C1 segment of cervical spinal cord (tissue), 14 donors: ENCODE measurements at places on chromosomes 6 and 20.

GRCh38 chr20:33325350-33325749 is 42.3 kb downstream of the BPIFB1 start:
- no peak for DNase-seq

- DNase-seq = no peak
These were observed 59.5 kb downstream of the PSMG4 start for GRCh38 chr6:3318226-3318625.

GRCh38 chr6:70282312-70282918 is 20.5 kb downstream of the COL9A1 start:
- no peak for DNase-seq

DNA sequence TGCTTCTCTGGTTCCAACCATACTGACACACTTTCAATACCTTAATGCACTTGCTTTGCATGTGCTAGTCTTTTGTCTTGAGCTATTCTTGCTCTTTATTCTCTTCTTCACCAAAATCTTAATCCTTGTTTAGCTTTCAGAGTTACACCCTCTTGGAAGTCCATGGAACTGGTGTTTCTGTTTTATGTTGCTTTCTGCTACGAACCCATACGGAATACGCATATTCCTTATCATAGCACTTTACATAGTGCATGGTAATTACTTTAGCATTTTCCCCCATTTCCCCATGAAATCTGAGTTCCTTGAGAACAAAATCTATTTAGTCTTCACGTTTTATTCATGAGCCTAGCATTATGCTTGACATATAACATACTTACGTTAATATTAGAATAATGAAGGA is 270.9 kb downstream of the NKAIN2 start:
- no peak for DNase-seq

- no peak for DNase-seq
These were observed 108.1 kb downstream of the TRMT11 start for GRCh38 chr6:126094411-126094810.

GRCh38 chr20:4029505-4030467 is 14.4 kb upstream of the RNF24 start:
- DNase-seq = no peak

DNA sequence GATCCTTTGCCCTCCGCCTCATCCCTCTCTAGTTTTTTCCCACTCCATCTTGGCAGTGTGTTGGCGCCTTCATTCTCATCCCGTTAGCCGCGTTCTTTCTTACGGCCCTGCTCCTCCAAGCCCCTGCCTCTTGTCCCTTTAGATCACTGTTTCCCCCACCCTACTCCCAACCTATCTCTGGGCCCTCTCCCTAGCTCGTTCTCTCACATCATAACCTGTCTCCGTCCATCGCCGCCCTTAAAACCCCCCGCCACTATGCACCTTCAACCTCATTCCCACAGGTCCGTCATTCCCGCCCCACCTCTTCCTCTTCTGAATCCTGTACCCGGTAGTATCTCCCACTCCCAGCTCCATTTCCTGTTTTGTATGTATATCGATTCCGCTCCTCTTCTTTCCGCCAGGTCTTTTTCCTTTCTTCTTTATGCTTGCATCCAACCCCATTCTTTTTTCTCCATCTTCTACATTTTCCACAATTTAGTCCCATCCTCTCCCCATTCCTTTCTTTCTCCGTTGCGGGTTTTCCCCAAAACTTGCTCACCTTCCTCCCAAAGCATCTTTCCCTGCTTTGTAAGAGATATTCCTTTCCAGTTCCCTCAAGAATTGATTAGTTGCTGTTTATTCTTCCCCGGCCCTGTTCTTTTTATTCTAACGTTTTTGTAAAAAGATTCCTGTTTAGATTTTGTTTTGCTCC is 671 bp downstream of the EFHC1 start:
- no peak for DNase-seq

GRCh38 chr20:48750941-48751635 is 76.7 kb downstream of the PREX1 start:
- peak; percentile 76 for DNase-seq

GRCh38 chr20:60232380-60232779 is 274.2 kb downstream of the CDH26 start:
- DNase-seq = no peak

- DNase-seq = no peak
These were observed 541.5 kb downstream of the CD83 start for GRCh38 chr6:14658886-14659561.

GRCh38 chr20:53320701-53321100 is 272.9 kb downstream of the ZNF217 start:
- no peak for DNase-seq

GRCh38 chr6:27582928-27583725 is 110.2 kb upstream of the ZNF184 start:
- no peak for DNase-seq

DNA sequence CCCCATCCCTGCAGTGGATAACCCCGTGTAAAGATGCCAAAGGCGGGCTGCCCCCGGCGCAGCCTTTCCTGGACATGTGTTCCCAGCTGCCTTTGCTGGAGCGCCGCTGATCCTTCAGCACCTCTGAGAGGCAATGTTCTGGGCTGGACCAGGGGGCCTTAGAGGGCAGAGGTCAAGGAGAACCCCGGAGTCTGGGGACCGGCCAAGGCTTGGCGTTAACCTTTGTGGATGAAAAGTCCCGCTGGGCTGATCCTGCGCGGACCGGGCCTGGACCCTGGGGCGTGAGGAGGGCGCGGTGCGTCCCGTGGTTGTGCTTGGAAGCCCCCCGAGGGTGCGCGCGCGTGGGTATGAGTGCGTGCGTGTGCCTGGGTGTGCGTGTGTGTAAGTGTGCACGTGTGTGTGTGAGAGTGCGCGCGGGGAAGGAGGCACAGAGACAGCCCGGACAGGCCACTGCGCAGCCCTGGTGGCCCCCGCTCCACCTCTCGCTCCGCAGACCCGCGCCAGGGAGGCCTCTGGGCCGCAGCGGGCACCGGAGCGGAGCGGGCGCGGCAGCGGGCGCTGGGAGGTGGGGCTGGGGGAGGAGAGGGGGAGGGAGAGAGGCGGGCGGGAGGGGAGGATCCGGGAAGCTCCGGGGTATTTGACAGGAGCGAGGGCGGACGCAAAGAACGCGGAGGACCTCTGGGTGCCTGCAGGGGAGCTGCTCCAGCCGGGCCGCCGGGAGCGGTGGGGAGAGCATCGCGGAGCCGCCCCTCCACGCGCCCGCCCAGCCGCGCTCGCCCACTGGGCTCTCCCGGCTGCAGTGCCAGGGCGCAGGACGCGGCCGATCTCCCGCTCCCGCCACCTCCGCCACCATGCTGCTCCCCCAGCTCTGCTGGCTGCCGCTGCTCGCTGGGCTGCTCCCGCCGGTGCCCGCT is at the start of gene SMOC2:
SMOC2 (plus strand) TSS at position 665 of the 914 bp plus-strand sequence; CDS start at position 852, 187 bp downstream.
- no peak for DNase-seq

DNA sequence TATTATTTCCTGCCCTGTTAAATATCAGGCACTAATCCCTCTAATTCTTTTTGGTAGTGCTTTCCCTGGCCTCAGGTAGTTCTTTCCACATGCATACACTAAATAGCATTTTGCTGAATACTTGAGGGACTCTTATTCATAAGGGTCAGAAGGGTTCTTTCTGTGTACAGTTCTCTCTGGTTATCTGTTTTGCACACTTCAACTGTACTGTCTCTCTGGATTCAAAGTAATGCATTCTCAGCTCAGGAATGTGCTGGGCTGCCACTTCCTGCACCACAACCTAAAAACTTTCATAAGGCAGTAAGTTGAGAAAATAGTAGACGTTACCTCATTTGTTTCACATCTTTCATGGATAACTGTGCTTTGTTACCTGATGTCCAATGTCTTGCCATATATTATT is 32.1 kb downstream of the C6orf141 start:
- no peak for DNase-seq

GRCh38 chr6:109655761-109656262 is 35.2 kb downstream of the AK9 start:
- DNase-seq = no peak

GRCh38 chr20:54606380-54606779 is 131.0 kb downstream of the DOK5 start:
- DNase-seq = no peak

- no peak for DNase-seq
These were observed 155.0 kb downstream of the GJA10 start for GRCh38 chr6:90049295-90049694.

DNA sequence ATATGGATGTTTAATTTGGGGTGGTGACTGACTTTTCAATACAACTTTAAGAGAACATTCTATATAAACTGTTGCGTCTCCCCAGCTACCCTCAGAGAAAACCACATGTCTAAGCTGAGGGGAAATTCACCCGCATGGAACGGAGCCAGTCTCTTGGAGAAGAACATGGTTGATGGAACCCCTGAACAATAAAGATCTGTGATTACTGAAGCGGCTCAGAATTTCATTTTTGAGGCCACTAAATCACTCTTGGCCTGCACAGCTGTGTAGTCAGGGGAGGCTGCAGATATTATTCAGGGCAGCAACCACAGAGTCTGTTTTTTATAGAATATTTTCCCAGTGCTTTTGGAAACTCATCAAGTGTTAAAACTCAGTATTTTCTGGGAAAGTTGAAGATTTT is 73.8 kb downstream of the EYA4 start:
- DNase-seq = no peak

GRCh38 chr6:113813142-113813541 is 44.0 kb upstream of the MARCKS start:
- no peak for DNase-seq

GRCh38 chr6:136716917-136717715 is 75.2 kb downstream of the MAP3K5 start:
- no peak for DNase-seq

- no peak for DNase-seq
These were observed 13.3 kb downstream of the GNAS start for GRCh38 chr20:58865843-58866242.

DNA sequence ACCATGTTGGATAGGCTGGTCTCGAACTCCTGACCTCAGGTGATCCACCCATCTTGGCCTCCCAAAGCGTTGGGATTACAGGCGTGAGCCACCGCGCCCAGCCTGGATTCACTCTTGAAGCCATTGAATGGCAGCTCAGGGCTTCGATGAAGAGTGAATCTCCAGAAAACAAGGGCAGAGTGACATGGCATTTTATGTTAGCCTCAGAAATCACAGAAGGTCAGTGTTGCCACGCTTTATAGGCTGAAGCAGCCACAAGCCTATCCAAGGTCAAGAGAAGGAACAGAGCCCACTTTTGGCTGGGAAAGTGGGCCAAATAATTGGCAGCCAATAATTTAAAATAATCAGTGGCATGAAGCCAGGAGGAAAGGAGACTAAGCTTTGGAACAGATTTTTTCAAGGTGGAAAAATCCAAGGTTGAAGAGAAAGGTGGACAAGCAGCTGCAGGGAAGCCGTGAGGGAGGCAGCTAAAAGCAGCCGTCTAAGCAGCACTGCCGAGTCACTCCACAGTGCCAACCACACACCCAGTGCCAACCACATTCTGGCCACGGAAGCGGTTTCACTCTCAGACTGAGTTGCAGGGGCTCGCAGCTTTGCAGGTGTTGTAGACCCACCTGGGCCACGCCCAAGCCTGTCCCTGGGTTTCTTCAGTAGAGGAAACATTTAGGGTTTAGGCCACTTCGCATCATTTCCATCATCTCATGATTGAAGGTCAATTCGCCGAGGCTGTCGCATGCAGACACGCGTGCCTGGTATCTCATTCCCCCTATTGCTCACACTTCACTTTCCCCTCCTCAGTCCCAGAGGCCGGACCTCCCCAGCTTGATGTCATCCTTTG is 17.4 kb upstream of the AVP start:
- no peak for DNase-seq

DNA sequence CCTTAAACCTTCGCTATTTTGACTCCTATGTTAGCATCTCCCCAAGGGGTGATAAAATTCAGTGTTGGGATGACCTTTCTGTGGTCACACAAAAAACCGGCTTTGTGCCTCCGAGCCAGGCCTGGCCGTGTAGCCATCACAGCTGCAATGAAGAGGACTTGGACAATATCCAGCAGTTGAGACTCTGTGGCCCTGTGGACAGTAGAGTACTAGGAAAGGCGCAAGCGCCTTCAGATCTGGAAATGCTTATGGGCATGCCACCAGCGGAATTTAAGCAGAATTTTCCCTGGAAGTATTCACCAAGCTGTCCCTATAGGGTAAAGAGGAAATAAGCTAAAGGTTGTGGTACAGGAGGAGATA is 63.3 kb upstream of the SLC2A12 start:
- no peak for DNase-seq

DNA sequence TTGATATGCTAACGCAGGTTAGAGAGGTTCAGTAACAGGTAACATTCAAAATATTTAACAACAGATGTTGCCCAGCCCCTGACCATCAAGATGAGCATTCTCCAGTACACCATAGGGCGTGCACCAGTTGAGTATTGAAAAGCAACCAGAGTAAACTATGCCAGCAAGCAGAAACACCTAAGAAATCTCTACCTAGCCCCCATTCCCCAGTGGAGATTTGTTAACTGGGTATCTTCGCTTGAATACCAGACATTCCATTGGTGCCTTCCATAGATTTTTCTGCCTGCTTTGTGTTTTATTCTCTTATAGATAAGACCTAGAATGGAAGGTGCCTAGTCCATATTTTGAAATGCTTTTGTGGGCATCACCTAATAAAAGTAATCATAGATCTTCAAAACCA is 623.9 kb downstream of the KIF16B start:
- no peak for DNase-seq

- DNase-seq = no peak
These were observed 150.8 kb downstream of the ZMYND8 start for GRCh38 chr20:47205577-47206123.
